ENCODE measurements at places on chromosomes 7 and 10.

DNA sequence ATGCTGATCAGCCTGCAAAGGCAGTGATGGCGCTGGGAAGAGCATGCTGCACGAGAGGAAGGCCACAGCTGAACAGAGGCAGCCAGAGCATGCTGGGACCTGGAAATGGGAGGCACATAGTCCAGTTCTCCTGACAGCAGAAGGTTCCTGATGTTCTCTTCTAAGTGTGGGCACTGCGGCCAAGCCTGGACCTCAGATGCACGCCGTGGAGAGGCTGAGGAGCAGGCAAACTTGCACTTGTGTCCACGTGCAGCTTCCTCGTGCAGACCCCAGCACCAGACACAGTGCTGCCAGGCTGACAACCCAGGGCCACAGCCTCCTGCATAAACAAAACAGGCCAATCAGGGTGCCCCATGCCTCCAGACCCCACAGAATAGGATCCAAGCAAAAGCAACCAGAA lies 93.5 kb upstream of the LANCL2 start:
- no peak for DNase-seq

DNA sequence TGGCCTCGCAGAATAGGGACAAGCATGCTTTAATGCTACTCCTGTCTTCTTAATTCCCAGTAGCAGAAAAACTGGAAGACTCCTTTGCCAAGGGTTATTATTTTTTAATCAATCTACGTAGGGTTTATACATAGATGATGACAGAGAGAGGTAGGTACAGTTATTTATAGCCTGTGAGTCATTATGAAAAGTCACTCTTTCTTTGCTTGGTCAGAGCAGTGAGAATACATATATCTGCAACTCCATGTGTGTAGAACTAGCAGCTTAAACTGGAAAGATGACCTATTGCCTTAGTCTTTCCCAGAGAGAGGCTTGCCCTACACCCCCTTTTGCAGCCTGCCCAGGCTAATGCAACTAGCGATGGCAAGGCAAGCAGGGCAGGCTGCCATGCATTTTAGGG lies 1050.6 kb downstream of the NRG3 start:
- no peak for DNase-seq

DNA sequence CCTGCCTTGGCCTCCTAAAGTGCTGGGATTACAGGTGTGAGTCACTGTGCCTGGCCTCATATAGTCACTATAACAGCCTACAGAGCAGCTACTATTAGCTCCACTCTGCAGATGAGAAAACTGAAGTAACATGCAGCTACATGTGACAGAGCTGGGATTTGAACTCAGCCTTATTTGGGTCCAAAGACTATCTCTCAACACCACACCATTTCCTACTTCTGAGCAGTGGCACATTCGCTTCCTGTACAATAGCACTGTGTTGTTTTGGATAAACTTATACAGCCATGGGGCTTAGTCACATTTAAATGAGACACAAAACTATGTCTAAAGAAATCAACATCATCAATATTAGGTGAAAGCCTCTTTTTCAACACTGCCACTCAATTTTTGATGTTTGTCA lies 69.8 kb upstream of the DNAJB12 start:
- no peak for DNase-seq

- no peak for DNase-seq
These were observed 44.7 kb downstream of the DOCK4 start for GRCh38 chr7:112161253-112162141.

DNA sequence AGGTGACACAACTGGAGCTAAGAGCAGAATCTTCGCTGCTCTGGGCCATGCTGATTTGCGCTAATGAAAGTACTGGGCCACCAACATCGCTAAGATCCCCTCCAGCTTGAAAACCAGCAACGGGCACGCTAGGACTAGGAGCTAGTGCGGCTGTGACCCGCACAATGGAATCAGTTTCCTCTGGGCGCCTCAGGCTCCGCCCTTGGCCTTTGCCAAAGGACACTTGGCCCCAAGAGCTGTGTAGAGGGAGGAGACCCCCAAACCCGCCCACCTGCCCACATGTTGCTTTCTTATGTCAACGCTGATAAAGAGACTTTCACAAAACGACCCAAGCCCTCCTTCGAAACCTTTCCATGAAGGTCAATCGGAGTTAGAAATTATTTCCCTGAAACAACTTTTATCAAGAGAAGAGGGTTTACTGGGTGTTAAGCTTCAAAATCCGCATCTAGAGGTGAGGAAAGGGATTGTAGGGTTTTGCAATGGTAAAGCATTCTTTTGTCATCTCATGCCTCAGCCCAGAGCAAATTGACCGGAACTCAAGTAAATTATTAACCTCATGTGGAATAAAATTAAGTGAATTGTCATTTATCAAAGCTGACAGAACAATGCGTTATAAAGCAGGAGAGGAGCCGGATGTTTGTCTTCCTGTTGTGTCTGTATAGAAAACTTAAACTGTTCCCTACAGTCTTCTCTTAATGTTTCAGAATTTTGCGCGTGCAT lies 9.4 kb downstream of the ABCB5 start:
- no peak for DNase-seq

DNA sequence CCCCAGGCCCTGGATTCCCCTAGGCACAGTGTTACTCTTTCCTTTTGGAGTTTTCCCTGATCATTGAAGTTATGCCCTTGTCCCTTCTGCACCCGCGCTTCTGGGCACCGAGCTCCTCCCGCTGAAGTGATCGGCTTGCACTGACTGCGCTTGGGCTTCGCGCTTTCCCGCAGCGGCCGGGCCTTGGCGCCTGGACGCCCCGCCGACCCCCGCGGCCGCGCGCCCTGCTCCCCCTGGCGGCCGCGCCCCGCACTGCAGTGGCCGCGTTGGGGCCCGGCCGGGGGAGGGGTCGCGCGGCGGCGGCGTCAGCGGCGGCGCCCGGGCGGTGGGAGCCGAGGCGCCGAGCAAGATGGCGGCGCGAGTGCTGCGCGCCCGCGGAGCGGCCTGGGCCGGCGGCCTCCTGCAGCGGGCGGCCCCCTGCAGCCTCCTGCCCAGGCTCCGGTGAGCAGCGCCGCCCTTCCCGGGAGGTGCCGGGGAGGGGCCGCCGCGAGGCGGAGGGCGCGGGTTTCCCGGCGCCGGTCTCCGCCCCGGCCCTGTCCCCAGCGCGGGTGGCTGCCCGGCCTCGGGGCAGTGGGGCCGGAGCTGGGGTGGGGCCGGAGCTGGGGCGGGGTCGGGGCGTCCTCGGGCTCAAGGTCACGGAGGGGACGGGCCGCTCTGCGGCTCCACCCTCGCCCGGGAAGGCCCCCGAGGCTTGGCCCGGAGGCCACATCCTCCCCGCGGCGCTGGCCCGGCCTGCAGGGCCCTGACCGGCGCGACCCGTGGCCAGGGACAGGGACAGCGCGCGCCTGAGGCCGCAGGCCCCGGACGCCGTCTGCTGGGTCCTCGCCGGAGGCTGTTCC lies at the start of gene NIPSNAP2:
Gene NIPSNAP2, plus strand, starts transcription at position 325 of the 839 bp plus-strand sequence. Its CDS starts 25 bp downstream, at position 350.
- DNase-seq = peak; percentile 15

DNA sequence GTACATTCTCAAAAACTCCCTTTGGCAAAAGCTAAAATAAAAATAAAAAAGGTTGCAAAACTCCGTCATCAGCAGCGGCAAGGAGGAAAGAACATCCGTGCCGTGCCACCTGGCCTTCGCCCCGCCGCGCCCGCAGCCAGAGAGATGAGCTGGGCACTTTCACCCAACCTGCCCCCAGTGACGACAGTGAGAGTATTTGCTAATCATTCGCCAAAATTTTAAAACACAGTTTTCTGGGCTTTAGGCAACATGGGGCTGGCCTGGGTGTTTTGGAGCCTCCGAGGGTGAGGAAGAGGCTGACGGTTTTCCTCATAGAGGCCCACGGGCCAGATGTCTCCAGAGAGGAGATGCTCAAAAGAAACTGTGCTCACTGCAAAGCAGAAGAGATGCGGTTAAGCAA lies 128.2 kb downstream of the PRKAG2 start:
- DNase-seq = no peak

DNA sequence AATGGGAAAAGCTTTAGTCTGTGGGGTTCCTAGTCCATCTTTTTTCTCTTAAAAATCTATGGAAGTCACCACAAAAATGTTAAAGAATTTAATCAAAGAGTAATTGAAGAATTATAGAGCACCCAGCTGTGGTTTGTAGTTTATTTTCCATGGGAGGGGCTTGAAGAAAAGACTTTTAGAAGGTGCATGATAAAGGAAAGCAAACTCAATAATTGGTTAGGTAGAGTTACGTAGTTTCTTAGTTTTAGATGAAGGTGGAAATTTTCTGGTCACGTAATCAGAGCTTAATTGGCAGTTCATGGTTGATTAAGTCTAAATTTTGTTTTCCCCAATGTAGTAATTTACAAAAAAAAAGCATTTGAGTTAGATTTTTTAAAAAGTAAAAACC lies 724 bp downstream of the ZNF107 start:
- DNase-seq = no peak

DNA sequence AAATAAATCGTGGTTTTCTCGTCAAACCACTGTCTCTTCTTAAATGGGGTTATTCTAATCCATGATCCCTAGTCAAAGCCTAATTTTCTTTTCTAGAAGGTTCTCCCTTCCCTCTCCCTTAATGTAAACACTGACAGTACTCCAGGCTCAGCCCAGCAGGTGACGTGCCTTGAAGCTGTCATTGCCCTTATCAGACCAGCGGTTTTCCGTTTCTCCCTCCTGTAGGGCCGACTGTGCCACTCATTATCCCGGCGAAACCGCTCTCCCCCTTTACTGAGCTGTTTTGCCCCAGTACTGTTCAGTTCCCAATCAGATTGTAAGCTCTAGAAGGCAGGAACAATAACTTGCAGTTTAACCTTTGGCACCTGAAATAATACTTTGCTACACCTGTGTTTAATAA lies 153.5 kb upstream of the RHEB start:
- no peak for DNase-seq

DNA sequence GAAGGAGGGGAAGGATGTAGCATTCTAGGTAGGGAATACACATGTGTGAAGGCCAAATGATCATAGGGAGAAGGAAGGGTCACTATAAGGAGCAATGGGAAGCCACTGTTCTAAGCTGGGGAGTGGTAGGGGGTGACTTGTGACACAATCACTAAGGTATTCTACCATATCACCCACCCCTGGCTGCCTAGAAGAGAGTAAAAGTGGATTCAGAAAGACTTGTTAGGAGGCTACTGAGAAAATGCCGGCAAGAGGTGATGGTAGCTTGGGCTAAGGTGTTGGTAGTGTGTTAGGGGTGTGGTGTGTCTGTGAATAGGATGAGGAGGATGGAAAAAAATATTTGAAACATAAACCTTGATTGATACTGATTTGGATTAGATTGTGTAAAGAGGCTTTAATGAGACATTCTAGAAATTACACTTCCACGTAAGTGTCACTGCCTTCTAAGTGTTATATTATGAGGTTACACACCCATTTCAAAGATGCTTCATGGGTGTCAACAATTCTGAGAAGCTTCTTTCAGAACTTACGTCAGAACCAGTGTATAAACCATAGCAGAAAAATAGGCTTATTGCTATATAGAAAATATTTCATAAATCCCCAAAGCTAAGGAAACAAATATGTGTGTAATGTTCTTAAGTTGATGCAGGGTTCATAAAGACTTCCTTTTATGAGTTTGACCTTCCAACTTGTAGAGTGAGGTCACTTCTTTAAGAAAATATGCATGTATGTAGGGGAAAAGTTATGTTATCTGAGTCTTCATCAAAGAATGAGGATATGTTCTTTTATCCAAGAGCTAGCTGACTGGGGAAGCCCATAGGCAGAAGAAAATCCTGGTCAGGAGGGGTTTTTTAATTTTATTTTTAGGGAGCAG lies 5.6 kb upstream of the BPGM start:
- no peak for DNase-seq

GRCh38 chr7:16484453-16485158 lies 19.1 kb upstream of the SOSTDC1 start:
- no peak for DNase-seq

DNA sequence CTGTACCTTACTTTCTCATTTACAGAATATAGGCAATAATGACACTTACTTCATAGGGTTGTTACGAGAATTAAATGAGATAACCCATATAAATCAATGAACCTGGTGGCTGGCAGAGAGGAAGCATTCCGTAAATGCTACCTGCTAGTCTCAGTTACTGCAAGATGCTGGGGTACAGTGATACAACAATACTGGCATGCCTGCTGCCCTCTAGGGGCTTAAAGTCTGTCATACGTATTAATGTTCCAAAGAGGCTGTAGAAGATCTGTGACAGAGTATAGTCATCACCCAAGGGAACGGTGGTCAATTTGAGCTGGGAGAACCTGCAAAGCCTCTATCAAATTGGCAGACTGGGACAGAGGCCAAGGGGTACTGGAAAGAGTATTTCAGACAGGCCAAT lies 421.5 kb downstream of the GPAM start:
- no peak for DNase-seq

GRCh38 chr7:158979635-158980351 lies 123.4 kb downstream of the DYNC2I1 start:
- no peak for DNase-seq

DNA sequence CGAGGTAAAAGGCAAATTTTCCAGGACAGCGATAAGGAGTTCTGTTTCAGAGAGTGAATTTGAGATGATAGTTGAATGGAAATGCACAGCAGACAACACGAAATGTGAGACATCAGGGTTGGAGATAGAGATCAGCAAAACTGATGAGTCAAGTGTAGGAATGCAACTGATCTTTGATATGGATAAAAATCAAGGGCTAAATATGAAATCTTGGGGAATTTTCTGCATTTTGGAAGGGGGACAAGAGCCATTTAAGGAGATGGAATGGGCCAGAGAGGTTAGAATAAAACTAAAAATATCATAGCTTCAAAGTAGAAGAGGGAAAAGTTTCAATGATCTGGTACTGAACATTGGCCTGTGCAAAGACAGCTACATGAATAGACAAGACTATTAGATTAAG lies 11.5 kb downstream of the CISD1 start:
- no peak for DNase-seq
